Panc1 (cell line): ENCODE measurements at places on chromosomes 7 and 10.

GRCh38 chr7:17269341-17270221, 28.9 kb upstream of the AHR start:
- DNase-seq, result no peak

GRCh38 chr10:62830679-62831078, 14.5 kb upstream of the EGR2 start:
- no peak for DNase-seq

GRCh38 chr10:127827354-127828140, 65.2 kb downstream of the CLRN3 start:
- DNase-seq, result no peak

GRCh38 chr7:48088559-48089045, 463 bp upstream of the UPP1 start:
- DNase-seq, result peak; percentile 91

- DNase-seq, result peak; percentile 22
These were observed 141.2 kb downstream of the MLLT10 start for GRCh38 chr10:21675157-21675796.

DNA sequence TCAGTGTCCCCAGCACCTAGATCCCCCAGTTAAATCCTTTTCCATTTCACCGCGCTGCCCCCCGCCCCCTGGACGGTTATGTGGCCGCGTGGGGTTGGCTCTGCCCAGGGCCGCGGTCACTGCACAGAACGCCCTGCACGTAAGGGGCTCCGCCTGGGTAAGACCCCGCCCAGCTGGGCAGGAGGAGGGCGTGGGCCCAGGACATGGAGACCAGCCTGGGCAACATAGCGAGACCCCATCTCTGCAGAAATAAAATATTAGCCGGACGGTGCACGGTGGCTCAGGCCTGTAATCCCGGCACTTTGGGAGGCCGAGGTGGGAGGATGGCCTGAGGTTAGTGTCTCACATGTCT, 650 bp upstream of the ZFAND2A start:
- DNase-seq, result no peak

DNA sequence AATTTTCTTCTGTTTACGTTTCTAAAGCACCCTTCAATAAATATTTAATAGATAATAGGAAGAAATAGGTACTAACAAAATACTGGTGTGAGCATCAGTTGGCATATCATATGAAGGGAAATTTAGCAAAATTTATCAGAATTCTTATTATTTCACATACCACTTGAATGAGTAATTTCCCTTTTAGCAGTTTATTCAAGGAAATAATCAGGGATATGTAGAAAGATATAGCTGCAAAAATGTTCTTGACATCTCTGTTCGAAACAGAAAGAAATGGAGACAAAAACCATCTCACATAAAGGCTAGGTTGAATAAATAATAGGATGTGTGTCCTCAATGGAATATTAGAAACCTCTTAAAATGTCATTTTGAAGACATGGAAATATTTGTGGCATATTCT, 35.8 kb upstream of the PIP4K2A start:
- DNase-seq, result no peak

- DNase-seq, result no peak
These were observed 65.2 kb upstream of the FAM20C start for GRCh38 chr7:127064-127598.

DNA sequence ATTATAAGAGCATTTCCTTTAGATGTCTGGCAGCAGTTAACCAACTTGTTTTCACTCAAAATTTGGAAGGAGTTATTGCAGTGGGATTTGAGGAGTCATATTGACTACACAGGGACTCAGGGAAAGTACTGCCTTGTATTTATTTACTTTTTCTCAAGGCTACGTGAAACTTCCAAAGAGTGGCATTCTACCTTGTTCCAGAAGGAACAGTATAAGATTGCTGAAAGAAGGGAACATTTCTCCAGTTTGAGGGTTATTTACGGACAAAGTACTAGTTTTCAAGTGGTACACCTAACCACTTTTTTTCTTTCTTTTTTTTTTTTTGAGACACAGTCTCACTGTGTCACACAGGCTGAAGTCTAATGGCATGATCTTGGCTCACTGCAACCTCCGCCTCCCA, 5.1 kb downstream of the MORN4 start:
- no peak for DNase-seq

DNA sequence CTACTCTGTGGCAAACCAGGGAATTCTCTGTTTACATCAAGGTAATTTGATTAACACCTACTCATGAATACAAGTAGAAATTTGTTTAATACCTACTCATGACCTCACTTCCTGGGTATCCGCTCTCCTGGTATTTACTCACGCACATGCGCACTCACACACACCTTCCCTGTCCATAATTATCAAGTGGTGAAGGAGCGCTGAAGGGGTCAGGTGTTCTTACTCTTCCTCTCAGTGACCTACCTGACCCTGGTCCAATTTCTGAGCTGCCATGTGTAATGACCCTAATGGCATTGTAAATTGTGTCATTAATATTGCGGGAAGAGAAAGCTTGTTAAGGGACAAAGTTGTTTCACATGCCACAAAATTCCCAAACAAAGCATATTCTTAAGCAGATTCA, 41.3 kb upstream of the TRIL start:
- DNase-seq, result no peak

GRCh38 chr10:27625452-27626211, 120.0 kb downstream of the MKX start:
- DNase-seq, result no peak

DNA sequence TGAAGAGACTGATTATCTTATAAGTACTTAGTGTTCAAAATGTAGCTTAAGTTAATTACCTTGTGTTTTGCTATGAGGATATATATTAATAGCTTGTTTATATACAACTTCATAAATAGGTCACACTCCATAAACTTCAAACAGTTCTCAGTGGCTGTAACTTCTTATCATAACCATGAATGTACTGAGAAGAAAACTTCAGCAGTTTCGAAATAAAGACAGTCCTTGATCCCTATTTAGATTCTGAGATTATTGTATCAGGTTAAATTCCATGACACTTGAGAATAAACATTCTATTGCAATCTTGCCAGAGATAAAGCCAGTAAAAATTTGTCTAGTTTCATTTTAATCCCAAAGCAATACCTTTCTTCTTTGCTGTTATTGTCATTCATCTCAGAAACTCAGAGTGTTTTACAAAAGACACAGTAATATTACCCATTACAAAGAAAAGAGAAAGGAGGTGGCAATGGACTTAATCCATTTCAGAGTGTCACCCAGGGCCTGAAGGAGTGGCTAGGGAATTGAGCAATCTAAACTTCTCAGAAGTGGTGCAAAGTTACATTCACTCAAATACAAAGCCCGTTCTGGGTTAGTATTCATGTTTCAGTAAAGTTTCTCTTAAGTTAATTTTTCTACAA, 403.6 kb downstream of the SEMA3D start:
- DNase-seq, result no peak

- DNase-seq, result no peak
These were observed 22.3 kb downstream of the ZNF503 start for GRCh38 chr10:75379212-75379724.

DNA sequence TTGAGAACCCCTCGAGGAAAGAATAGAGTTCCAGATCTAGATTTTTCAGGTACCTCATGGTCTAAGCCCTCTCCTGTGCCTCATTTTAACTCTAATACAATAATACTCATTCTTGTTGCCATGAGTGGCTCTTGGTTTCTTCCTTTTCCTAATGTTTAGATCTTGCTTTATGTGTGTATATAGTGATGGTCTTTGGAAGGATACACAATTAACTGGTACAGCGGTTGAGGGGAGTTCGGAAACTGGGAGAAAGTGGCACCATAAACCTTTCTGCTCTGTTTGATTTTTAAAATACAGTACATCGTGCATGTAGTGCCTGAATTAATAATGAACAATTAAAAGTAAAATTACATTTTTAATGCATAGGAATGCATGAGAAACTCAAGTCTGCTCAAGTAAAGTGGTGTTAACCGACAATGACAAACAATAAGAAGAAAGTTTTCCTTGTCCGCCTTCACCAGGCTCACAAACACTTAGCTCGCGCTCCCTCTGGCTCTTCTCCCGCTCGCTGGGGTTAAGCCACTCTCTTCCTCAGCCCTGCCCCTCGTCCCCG, 386 bp upstream of the EIF4EBP2 start:
- DNase-seq, result no peak

DNA sequence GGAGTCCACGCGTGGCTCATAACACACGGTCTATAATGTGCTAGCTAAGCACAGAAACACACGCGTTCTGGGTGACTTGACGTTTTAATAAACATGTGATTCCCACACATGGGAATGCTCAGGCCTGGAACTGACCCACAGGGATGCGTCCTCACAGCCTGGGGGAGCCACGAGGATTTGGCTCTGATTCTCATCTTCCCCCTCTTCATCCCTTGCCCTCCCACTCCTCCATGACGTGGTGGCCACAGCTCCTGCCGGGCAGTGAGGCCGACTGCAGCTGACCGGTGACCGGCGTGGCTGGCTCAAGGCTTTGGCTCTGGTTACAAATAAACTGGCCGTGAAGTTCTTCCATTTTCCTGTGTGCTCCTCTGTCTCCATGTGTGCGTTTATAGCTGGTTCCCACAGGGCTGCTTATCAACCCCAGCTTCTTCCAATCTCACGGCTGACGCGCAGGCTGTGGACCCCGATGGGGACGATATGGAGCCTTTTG, 40.9 kb upstream of the KLF6 start:
- no peak for DNase-seq

DNA sequence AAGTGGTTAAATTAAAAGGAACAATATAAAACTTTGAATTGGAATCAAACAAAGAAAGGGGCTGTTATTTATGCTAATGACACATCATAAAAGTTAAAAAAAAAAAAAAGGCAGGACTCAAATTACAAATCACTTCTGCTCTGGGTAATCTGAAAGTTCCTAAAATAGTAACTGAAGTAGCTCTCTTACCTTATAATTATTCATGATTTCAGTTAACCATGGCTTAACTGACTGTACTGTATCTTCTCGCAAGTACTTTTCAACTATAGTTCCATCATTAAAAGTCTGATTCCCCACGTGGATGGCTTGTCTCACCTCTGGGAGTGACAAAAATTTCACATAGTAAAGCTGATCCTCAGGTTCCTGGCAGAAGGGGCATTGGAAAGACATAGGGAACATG, 82.5 kb downstream of the CPVL start:
- DNase-seq, result no peak

- DNase-seq, result no peak
These were observed 37.7 kb upstream of the ZNF32 start for GRCh38 chr10:43686414-43686813.

DNA sequence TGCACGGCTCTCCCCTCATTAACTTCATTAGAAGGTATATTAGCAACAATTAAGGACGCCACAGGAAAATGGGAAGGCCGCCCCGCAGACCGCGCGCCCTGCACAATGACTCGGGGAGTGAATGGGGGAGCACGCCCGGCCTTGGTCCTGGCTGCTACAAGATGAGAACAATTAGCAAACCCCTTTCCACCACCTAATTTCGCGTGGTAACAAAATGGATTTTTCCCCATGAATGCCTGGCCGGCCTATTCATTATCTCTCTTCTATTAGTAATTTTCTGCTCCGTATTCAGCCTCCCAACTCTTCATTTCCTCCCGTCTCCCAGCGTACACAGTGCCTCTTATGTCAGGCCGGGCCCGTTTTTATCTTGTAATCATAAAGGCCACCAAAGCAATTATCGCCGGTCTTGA, 346.9 kb downstream of the DNAJB6 start:
- DNase-seq, result no peak
